ENCODE measurements at places on chromosomes 7 and 10. TPM values are rescaled to one million over a fixed set of nuclear protein-coding genes. Genes with fewer than 3 reads are reported as not detected.

GRCh38 chr10:4241724-4242345 is 456.8 kb upstream of the KLF6 start:
- DNase-seq, result no peak

CNNM2 gene
- total RNA-seq, result 7.3 TPM

DNA sequence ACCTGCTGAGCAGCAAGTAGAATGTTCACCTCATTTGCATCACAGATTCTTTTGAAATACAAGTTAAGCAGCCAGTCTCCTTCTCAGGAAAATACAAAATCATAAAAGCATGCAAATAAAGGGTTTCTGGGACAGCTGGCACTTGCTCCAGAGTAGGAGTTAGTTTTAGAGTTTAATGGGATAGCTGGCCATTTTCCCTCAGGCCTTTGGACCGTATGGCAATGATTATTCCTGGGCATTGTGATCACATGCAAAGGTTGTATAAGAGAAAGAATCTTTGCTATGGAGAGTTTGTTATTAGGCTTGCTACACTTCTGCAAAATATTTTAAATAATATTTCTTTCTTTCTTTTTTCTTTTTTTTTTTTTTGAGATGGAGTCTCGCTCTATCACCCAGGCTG is 240.8 kb downstream of the CDK14 start:
- DNase-seq, result no peak

DNA sequence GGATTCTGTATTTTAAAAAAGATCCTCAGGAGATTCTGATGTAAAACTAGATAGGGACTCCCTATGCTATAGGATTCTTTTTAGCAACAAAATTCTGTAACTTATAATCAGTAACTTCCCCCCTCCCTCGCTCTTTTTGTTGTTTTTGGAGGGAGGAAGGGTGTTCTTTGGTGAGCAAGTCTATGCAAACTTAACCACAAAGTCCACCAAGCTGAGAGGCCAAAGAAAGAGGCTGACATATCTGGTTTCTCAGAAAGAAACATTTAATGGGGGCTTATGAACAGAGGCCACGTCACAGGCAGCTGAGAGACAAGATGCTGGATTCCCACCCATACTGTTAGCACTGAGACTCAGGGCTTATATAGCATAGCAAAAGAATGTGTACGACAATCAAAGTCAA is 14.3 kb upstream of the ABCB5 start:
- DNase-seq, result no peak

ZNF239 gene
- 5.1 TPM for total RNA-seq

- DNase-seq, result no peak
Observed at GRCh38 chr10:91590904-91591796, 41.7 kb downstream of the PPP1R3C start.

- DNase-seq, result peak; percentile 46
Observed at GRCh38 chr7:633381-634018, 93.0 kb upstream of the DNAAF5 start.

TAS2R4 gene
- 1.3 TPM for total RNA-seq

DNA sequence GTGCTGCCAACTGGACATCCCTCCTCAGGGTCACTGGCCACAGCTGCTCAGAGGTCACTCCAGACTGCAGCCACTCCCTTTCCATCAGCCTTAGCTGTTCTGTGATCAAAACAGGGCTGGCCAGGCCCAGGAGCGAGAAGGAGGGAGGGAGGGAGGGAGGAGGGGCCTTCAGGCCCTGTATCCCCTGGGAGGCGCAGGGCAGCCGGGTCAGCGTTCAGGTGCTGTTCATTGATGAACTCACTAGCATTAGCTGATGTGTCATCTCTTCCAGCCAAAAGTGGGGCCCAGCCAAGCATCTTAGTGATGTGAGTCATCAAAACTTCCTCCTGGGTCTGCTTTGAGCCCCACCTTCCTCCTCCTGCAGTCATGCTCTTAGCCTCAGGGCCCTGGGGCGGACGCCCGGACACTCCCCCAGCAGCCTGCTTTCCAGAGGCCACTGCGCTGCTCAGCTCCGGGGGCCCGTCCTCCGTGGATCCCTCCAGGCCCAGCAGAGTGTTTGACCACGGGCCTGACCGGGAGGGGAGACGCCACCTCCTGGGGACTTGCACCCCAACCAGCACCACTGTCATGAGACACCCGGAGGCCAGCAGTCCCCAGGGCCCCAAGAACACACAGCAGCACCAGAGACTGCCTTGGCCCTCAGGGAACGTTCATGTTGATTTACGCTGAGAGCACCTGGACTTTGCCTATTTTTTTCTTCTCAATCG is 149.2 kb downstream of the PRKAG2 start:
- DNase-seq, result peak; percentile 95

- no peak for DNase-seq
Observed at GRCh38 chr10:103871006-103871405, 15.6 kb upstream of the SH3PXD2A start.

LSM8 gene
- 20.8 TPM for total RNA-seq

DNA sequence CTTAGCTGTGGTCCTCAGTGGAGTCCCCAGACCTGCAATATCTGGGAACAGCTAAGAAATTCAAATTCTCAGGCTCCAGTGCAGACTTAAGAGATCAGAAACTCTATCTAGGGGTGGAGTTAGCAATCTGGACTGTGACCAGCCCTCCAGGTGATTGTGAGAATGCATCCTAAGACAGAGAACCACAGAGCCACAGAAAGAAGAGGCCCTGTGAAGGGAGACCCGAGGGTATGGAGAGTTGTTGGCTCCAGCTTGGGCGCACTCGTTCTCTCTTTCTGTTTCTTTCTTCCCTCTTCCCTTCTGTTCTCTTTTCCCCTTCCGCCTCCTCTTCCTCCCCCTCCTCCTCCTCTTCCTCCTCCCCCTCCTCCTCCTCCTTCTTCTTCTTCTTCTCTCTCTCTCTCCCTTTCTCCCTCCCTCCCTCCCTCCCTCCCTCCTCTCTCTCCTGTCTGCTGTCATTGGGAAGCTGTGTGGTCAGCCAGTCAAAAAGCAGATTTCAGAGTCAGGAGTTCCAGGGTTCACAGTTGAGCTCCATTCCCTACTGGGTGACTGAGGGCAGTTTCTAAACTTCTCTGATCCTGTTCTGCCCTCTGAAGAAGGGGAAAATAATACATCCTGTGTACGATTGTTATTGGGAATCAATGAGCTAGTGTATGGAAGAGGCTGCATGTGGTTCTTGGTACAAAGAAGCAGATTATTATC is 62.1 kb upstream of the STEAP1B start:
- no peak for DNase-seq

DNA sequence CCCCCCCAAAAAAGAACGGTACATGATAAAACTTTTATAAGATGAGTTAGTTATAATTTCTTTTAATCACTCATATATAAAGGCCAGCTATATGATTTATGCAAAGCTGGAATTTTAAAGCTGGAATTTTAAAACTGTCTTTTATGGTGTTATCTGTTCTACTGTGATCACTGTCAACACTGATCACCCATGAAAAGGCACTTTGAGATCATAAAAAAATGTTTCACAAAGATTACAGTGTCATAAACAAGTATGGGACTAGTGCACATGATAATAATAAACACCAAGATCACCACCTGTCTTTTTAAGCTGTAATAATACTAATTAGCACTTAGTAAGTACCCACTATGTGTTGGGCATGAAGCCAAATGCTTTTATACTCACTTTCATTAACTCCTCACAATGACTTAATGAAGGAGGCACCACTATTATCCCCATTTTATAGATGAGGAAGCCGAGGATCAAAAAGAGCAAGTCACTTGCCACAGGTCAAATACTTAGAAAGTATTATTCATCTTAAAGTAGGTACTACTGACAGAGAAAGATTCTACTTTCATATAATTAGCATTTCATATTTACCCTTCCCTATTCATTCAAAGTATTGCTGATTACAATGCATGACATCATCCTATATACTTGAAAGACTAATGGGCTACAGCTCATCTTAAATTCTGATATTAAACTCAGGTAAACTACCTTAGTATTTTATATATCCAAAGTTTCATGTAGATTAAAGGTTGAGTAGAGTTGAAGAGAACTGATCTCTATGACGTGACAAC is 8.3 kb upstream of the RHOBTB1 start:
- no peak for DNase-seq

GRM8 gene
- not detected for total RNA-seq

DNA sequence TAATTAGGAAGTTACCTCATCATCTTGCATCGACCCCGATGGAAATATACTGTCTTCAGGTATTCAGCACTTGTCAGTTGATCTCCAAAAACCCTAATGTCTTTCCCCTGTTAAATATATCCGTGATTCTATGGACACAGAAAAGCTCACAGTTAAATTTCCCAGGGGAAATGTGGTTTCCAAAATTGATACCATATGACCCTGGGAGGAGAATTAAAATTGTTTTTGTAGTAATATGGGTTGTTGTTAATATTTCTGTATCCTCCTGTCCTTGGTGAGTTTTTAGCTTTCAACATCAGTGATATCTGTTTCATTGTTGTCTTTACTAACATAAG is 132.1 kb downstream of the CELF2 start:
- DNase-seq, result no peak

- no peak for DNase-seq
Observed at GRCh38 chr10:110522365-110522988, 24.8 kb downstream of the DUSP5 start.

DNA sequence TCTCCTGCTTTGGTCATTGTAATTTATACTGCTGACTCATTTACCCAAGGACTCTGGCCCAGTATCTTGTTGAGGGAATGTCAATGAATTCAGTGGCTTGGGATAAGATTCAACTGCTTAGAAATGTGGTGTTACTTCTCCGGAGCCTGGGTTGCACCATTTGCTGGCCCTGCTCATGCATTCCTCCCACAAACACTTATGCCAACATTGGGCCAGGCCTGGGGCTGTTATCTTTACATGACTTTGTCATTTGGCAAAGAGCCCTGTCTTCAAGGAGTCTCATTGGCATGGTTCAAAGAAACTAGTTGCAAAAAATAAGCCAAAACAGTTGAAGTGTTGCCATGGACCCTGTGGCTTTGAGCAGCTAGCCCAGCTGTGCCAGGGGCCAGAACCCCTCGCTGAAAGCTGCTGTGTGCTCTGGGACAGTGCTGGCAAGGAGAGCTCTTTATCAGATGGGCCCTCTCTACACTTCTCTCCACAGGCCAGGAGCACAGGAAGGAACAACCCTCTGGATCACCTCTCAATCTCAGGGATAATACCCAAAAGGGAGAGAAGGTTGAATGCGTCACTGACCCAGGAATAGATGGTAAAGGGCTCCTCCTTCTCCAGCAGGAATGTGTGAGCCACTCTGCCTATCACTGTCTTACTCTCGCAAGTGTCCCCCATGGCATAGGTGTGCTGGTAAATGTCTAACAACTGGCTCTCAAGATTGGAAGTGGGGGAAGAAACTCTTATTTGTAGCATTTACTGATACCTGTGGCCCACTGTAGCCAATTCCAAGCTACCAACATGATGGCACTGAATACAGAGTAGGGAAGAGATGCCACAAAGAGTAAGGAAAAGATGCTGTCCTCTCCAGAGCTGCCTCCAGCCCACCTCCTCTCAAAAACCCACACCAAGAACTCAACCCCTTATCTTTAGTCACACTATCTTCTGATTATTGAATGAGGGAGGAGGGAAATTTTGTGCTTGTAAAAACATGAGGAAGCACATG is 23.5 kb upstream of the PDE1C start:
- peak; percentile 90 for DNase-seq

LDB3 gene
- total RNA-seq, result 27.9 TPM

GRCh38 chr7:12127455-12127854 is 83.6 kb upstream of the TMEM106B start:
- no peak for DNase-seq

GRCh38 chr10:68348265-68348741 is 15.6 kb upstream of the PBLD start:
- no peak for DNase-seq

GRCh38 chr7:3265388-3265787 is 35.7 kb upstream of the SDK1 start:
- DNase-seq, result no peak

DNA sequence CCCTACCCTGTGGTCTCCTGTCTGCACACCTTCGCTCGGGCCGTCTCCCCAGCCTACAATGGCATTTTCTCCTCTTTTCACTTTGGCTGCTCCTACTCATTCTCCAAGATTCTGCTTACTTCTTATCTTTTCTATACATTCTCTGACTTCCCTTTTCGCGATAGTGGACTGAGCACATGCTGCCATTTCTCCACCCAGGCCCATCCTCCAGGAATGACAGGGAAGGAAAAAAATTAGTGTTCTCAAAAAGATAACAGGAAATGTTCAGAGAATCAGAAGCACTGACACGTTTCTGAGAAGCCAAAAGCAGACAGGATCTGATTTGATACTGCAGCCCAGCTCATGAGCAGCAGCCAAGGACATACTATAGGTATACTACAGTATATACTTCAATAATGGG is 6.4 kb upstream of the ANXA11 start:
- DNase-seq, result no peak

FAM13C gene
- total RNA-seq, result 7.3 TPM

GRCh38 chr10:47348661-47349470 is 703 bp downstream of the RBP3 start:
- peak; percentile 80 for DNase-seq

GRCh38 chr7:51569581-51569980 is 253.0 kb upstream of the COBL start:
- DNase-seq, result no peak

DNA sequence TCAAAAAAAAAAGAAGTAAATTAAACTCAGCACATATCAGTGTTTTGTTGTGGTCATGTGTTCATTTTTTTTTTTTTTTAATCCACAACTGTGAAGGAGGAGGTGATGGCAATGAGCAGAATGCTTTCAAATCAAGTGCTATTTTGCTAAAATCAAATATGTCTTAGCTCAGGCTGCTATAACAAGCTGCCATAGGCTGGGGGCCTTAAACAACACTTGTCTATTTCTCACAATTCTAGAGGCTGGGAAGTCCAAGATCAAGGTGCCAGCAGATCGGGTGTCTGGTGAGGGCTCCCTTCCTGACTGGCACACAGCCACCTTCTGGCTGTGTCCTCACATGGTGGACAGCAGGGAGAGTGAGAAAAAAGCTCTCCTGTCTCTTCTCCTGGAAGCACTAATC is 203.9 kb downstream of the FAM107B start:
- no peak for DNase-seq

ASNS gene
- total RNA-seq, result 30.7 TPM

NKX1-2 gene
- total RNA-seq, result not detected

GRID2IP gene
- not detected for total RNA-seq

Measured in posterior vena cava (tissue), 2 donors.